Right lobe of liver (tissue), 6 donors: ENCODE measurements at places on chromosomes 12 and 14. TPM values are rescaled to one million over a fixed set of nuclear protein-coding genes. Genes with fewer than 3 reads are reported as not detected.

GRCh38 chr12:67388331-67389138, 119.4 kb downstream of the CAND1 start:
- DNase-seq = no peak
- no peaks in the 10 kb centered on the region for H3K4me1 ChIP-seq
- H3K27me3 ChIP-seq = no peaks in the 10 kb centered on the region
- no peaks in the 10 kb centered on the region for H3K36me3 ChIP-seq
- H3K4me3 ChIP-seq = no peak overlapping the region

DNA sequence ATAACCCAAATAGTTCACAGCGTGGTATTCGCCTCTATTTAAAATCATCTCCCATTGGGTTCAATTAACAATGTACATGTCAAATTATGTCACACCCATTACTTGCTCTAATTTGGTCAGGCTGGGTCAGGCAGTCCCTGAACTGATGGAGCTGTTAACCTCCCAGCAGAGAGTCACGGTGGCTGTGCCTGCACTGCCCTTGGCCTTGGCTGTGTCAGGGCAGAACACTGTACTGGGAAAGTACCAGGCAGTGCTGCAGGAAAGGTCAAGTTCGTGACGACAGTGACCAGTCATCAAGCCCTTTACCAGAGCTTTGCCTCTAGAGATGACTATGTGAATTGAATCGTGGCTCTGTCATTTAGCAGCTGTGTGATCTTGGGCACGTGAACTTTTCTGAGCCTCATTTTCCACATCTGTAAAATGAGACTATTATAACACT, 100.0 kb downstream of the ARF6 start:
- no peaks in the 10 kb centered on the region for H3K36me3 ChIP-seq
- H3K27me3 ChIP-seq = no peaks in the 10 kb centered on the region
- no peak overlapping the region for H3K4me3 ChIP-seq
- H3K27ac ChIP-seq = peak overlapping the region; percentile 70
- H3K4me1 ChIP-seq = no peaks in the 10 kb centered on the region

- no peak overlapping the region for H3K27ac ChIP-seq
- H3K4me1 ChIP-seq = peaks cover 21% of the 10 kb centered on the region
- no peaks in the 10 kb centered on the region for H3K36me3 ChIP-seq
- H3K27me3 ChIP-seq = no peaks in the 10 kb centered on the region
- H3K4me3 ChIP-seq = no peak overlapping the region
- no peak for DNase-seq
Observed at GRCh38 chr14:105427936-105428485, 8.4 kb downstream of the MTA1 start.

- no peaks in the 10 kb centered on the region for H3K4me1 ChIP-seq
- no peaks in the 10 kb centered on the region for H3K36me3 ChIP-seq
- peak overlapping the region; percentile 29 for H3K27ac ChIP-seq
- no peaks in the 10 kb centered on the region for H3K27me3 ChIP-seq
- no peak for DNase-seq
Observed at GRCh38 chr12:14272956-14273912, 92.2 kb upstream of the ATF7IP start.

- no peaks in the 10 kb centered on the region for H3K4me1 ChIP-seq
- DNase-seq = no peak
- no peak overlapping the region for H3K4me3 ChIP-seq
- no peaks in the 10 kb centered on the region for H3K27me3 ChIP-seq
- H3K27ac ChIP-seq = no peak overlapping the region
- no peaks in the 10 kb centered on the region for H3K36me3 ChIP-seq
Observed at GRCh38 chr12:61490526-61491498, 769.4 kb upstream of the USP15 start.

DNA sequence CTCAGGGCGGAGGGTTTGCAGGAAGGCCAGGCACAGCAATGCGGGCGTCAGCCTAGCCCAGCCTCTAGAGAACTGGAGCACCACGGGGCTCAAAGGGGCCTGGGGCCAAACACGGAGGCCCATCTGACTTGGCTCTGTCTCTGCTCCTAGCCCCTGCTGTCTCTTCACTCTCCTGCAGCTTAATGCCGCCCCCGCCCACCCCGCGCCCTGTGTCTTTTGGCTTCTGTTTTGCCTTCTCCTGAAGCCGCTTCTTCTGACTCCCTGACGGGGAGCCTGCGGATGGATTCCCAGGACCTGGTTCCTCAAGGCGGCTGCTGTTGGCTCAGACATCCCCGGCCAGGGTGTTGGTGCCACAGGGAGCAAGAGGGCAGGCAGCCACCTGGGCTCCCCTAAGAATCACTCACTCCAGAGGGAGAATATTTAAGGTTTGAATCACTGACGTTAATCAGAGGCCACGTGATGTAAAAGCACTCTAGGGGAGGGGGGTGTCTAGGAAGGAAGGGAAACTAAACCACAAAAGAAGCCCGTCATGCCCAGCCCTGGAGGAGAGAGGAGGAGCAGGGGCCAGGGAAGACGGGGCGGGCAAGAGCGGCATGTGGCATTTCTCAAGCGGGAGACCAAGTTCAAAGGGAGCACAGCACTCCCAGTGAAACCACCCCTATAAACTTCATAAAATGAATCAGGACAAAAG, 36.9 kb upstream of the PRMT8 start:
- DNase-seq = no peak
- H3K4me3 ChIP-seq = no peak overlapping the region
- H3K27ac ChIP-seq = no peak overlapping the region
- H3K27me3 ChIP-seq = no peaks in the 10 kb centered on the region

- no peak for DNase-seq
- H3K27ac ChIP-seq = no peak overlapping the region
- H3K36me3 ChIP-seq = no peaks in the 10 kb centered on the region
- H3K4me3 ChIP-seq = no peak overlapping the region
Observed at GRCh38 chr14:99199846-99200653, 71.9 kb downstream of the BCL11B start.

GRCh38 chr12:55743406-55744339, 751 bp downstream of the GDF11 start:
- no peaks in the 10 kb centered on the region for H3K27me3 ChIP-seq
- peak overlapping the region; percentile 32 for H3K4me3 ChIP-seq
- H3K4me1 ChIP-seq = no peaks in the 10 kb centered on the region
- H3K27ac ChIP-seq = no peak overlapping the region
- H3K36me3 ChIP-seq = no peaks in the 10 kb centered on the region

DNA sequence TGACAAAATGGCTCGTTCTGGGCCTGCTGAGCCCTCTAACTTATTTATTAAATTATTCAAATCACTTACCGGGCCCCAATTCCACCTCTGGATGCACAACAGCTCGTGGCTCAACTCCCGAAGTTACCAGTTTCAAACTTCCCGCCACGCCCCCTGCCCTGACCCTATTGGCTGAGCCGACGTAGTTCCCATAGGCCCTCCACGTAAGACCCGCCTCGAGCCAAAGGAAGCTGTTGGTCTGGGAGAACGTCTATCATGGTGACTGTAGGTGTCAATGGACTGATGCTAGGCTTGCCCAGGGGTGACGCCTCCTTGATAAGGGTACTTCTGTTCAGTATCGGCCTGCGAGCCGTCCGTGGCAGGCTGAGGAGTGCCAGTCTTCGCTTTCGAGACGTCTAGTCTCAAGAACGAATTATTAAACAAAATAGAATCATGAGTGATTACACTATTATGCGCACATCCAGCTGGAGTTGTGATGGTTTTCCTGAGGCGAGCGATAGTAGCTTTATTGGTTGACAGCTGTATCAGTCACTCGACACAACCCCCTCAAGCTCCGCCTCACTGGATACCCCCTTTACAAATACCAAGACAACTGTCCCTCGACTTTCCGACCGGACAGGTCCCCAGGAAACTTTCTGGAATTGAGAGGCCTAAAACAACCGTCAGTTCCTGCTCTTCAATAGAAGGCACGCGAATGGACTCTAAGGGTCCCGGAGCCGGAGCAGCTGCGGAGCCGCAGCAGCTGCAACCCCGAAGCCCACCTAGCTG, at the start of gene CDCA3:
Gene CDCA3 (minus strand): TSS at position 134 of the 768 bp plus-strand sequence. CDS start 334 bp downstream, outside the sequence.
- no peaks in the 10 kb centered on the region for H3K27me3 ChIP-seq
- peaks cover 14% of the 10 kb centered on the region for H3K4me1 ChIP-seq
- H3K36me3 ChIP-seq = no peaks in the 10 kb centered on the region
- peak; percentile 97 for DNase-seq
- H3K4me3 ChIP-seq = peak within 1 kb of the TSS; percentile 59

DNA sequence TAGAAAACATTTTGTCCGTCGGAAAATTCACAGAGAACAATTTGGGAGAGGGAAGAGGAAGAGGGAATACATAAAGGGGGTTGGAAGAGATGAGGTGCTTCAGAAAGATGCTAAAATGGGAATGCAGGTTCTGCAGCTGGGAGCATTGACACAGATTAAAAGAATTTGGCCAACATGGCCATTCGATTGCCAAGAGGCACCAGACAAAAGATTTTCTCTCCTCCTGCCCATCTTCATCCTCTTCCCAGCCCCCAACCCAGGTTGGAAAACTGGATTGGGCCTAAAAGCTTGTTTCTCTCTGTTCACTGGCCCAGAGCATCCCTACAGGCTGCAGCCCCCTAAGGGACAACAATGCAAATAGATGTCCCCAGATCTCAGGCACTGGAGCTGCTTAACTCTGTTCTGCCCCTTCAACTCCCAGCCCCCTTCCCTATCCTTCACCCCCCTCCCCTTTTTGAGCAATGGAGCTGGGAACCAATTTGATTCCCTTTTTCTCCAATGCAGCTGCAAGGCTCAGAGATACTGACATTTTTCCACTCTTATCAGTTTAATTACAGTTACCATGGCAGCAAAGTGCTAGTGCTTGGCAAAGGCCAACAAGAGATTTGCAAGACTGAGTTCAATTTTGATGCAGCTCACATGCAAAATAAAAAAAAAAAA, 1.9 kb downstream of the LMO3 start:
- H3K4me3 ChIP-seq = no peak overlapping the region
- H3K27me3 ChIP-seq = no peaks in the 10 kb centered on the region

- H3K4me1 ChIP-seq = no peaks in the 10 kb centered on the region
- no peaks in the 10 kb centered on the region for H3K27me3 ChIP-seq
- H3K27ac ChIP-seq = no peak overlapping the region
- DNase-seq = no peak
- H3K4me3 ChIP-seq = no peak overlapping the region
- H3K36me3 ChIP-seq = no peaks in the 10 kb centered on the region
Observed at GRCh38 chr12:76685246-76685678, 78.7 kb upstream of the ZDHHC17 start.

DNA sequence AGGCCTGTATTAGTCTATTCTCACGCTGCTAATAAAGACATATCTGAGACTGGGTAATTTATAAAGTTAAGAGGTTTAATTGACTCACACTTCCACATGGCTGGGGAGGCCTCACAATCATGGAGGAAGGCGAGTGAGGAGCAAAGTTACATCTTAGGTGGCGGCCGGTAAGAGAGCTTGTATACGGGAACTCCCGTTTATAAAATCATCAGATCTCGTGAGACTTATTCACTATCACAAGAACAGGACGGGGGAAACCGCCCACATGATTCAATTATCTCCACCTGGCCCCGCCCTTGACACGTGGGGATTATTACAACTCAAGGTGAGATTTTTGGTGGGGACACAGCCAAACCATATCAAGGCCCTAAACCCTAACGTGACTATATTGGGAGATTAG, 110.1 kb downstream of the LLPH start:
- no peaks in the 10 kb centered on the region for H3K4me1 ChIP-seq
- no peak overlapping the region for H3K4me3 ChIP-seq
- no peaks in the 10 kb centered on the region for H3K27me3 ChIP-seq
- DNase-seq = no peak
- no peak overlapping the region for H3K27ac ChIP-seq

- no peaks in the 10 kb centered on the region for H3K36me3 ChIP-seq
- no peaks in the 10 kb centered on the region for H3K27me3 ChIP-seq
- peak overlapping the region; percentile 87 for H3K27ac ChIP-seq
- H3K4me3 ChIP-seq = peak overlapping the region; percentile 83
Observed at GRCh38 chr12:121297435-121297991, 1.0 kb upstream of the CAMKK2 start.

The CABP1 gene
- total RNA-seq = not detected

The ZDHHC22 gene
- not detected for total RNA-seq

The GTF2H3 gene
- total RNA-seq = 13.8 TPM

The SAMD15 gene
- 0.27 TPM for total RNA-seq

The TAS2R46 gene
- total RNA-seq = 0.55 TPM

The PYGL gene
- 119 TPM for total RNA-seq

The CLEC9A gene
- total RNA-seq = not detected

The PRR4 gene
- total RNA-seq = 0.98 TPM

The NTS gene
- total RNA-seq = 0.24 TPM

The KRT75 gene
- total RNA-seq = not detected
